ENCODE measurements at places on chromosomes 12 and 14. TPM values are rescaled to one million over a fixed set of nuclear protein-coding genes. Genes with fewer than 3 reads are reported as not detected.

The CCDC184 gene
- total RNA-seq = 6.1 TPM

The AICDA gene
- 0.40 TPM for total RNA-seq

The REP15 gene
- total RNA-seq = 1.2 TPM

The ZFHX2 gene
- 7.4 TPM for total RNA-seq

The TUBA1B gene
- 680 TPM for total RNA-seq

The TAS2R8 gene
- total RNA-seq = 0.27 TPM

The NDUFA12 gene
- total RNA-seq = 66.1 TPM

The TMEM30B gene
- 50.1 TPM for total RNA-seq

The TAS2R46 gene
- total RNA-seq = 2.8 TPM

The KRT73 gene
- total RNA-seq = not detected

The CABP1 gene
- total RNA-seq = 2.3 TPM

The DTX1 gene
- total RNA-seq = 10.1 TPM

The ATF7IP gene
- total RNA-seq = 91.8 TPM

The PAX9 gene
- 5.3 TPM for total RNA-seq

The OVCH1 gene
- total RNA-seq = 4.9 TPM

The FKBP3 gene
- 47.1 TPM for total RNA-seq

The NEDD8 gene
- 132 TPM for total RNA-seq

The SYCP3 gene
- not detected for total RNA-seq

The CAPZA3 gene
- total RNA-seq = not detected

The ABCB9 gene
- 7.3 TPM for total RNA-seq

The COX8C gene
- not detected for total RNA-seq

The GALNT16 gene
- total RNA-seq = 8.1 TPM

The PFKM gene
- 66.0 TPM for total RNA-seq

The STYK1 gene
- total RNA-seq = 0.85 TPM

The BMP4 gene
- total RNA-seq = 12.0 TPM

The ERBB3 gene
- 159 TPM for total RNA-seq

The LTBP2 gene
- 93.0 TPM for total RNA-seq

The EIF5 gene
- 186 TPM for total RNA-seq

The IGF1 gene
- total RNA-seq = 52.1 TPM

The MYH7 gene
- 0.18 TPM for total RNA-seq

The VRTN gene
- total RNA-seq = not detected

The CCDC175 gene
- not detected for total RNA-seq

The SERPINA1 gene
- 28.5 TPM for total RNA-seq

The ENDOU gene
- total RNA-seq = 0.40 TPM

The NEUROD4 gene
- not detected for total RNA-seq

The SLC17A8 gene
- total RNA-seq = not detected

The MMP19 gene
- total RNA-seq = 9.1 TPM

The GLIPR1 gene
- 29.8 TPM for total RNA-seq

The GSC gene
- 4.5 TPM for total RNA-seq

The GPR135 gene
- 6.8 TPM for total RNA-seq

The GNPTAB gene
- 45.7 TPM for total RNA-seq

The IKZF4 gene
- total RNA-seq = 13.7 TPM

The NFE2 gene
- total RNA-seq = 7.7 TPM
